Pons (tissue), 1 donor: ENCODE measurements at places on chromosomes 7 and 10.

- DNase-seq = no peak
These were observed 106.0 kb downstream of the ADARB2 start for GRCh38 chr10:1631282-1631681.

DNA sequence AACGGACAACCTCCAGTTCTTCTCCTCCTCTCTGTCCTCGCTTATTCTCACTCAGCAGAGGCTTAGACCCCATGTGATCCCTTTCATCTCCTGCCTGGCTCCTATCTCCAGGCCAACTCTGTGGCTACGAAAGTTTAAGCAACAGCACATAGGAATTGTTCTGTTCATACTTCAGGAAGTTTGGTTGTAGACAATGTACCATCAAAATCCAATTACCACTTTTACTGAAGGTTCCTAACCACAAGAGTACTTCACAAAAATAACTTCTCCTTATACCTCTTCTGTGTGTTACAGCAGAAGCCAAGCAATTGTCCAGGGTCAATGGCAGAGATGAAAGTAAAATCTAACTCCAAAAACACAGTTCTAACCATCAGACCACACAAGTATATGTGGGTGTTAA, 80.0 kb downstream of the SLC25A13 start:
- DNase-seq = peak; percentile 58

DNA sequence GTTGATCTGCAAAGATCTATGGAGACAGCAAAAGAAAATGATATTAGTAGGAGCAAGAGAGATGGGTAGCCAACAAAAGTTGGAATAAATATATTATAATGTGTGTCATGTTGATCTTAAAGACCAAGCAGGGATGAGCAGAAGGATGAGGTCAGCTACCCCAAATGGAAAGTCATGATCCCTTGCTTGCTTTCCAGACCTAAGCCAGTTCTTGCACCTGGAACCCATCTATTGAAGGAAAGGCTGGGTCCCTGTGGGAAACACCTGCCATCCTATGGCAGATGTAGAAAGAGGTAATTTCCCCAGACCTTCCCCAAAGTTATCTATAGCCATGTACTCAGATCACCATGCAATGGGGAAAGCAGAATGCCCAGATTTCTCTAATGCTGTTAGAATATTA, 52.5 kb downstream of the LYZL2 start:
- no peak for DNase-seq

GRCh38 chr7:120273476-120273975, 551 bp downstream of the KCND2 start:
- no peak for DNase-seq

DNA sequence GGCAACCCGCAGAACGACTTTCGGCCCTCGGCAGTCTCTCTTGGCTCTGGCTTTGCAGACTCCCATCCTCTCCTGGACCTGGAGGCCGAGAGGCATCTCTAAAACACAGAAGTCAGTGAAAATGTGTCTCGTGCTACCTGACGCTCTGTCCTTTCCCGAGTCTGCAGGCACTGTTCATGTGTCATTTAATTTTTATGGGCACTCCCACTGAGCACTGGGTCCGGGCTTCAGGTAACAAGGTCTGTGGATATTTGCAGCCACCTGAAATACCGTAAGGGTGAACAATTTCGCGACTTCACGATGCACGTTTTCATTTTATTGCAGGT, 96.8 kb downstream of the GLRX3 start:
- no peak for DNase-seq

- DNase-seq = no peak
These were observed 85.9 kb upstream of the LANCL2 start for GRCh38 chr7:55279080-55279845.

- DNase-seq = no peak
These were observed 136.2 kb upstream of the SHH start for GRCh38 chr7:155948423-155948822.

DNA sequence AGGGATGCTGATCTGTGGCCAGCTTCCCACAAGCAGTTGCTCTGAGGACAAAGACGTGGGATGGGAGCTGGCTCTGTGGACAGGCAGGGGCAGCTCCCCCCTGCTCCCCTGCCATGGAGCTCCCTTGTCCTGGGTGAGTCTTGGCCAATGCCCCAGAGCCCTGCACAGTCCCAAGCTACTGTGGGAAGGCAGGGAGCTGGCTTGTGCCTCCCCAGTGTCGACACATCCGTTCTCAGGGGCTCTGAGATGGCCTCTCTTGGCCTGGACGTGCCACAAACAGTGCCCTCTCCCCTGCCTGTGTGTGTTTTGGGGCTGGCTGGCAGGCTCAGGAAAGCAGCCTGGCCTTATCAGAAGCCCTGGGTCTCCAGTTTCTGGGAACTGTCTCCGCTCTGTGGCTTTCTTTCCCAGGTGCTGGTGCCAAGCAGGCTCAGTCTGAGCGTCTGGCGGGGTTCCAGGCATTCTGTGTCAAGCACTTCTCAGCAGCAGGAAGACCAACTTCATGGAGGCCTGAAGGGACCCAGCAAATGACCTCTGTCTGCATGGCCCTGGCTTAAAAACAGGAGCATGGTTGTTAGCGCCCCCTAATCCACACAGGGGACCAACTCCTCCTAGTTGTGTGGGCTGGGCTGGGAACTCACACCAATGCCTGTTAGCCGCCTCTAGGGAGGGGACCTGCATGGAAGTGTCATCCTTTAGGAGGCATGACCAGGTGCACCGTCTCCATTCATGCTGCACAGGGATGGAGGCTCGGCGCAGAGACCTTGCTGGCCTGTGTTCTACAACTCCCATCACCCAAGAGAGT, 375.2 kb downstream of the RPS24 start:
- DNase-seq = peak; percentile 37

- DNase-seq = no peak
These were observed 56.2 kb upstream of the PDCD4 start for GRCh38 chr10:110815354-110816004.

DNA sequence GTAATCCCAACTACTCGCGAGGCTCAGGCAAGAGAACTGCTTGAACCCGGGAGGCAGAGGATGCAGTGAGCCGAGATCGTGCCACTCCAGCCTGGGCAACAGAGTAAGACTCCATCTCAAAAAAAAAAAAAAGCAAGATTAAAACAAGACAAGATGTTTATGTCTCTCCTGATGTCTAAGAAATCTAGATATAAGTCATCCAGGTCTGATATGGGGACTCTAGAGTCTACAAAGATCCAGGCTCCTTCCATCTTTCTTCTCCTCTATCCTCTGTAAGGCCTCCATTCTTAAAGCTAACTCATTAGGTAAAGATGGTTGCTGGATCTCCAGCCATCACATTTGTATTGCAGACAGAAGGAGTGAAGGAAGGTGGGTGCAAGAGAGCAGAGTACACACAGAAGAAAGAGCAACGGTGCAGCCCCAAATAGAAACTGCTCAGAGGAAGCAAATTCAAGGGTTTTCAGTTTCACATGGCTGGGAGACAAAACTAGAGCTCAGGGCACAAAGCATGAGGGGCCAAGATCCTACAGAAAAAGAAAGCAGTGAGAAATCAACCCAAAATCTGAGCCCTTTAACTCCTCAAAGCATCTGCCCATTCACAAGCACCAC, 57.6 kb downstream of the USP6NL start:
- DNase-seq = no peak

- DNase-seq = no peak
These were observed 14.7 kb upstream of the INA start for GRCh38 chr10:103262229-103262628.

DNA sequence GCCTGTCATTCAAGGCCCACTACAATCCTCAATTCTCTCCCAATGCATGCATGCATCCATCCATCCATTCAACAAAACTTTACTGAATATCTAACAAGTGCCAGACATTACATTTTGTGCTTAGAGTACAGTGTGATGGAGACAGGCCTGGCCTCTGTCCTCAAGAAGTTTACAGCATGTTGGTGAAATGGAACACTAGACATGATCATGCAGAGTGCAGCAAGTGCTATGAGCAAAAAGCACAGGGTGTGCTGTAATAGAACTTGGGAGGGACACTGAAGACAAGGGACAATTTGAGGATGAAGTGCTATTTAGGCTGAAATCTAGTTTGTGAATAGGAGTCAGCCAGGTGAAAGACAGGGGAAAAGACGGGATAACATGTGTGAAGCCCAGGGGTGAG, 347.8 kb downstream of the PTEN start:
- no peak for DNase-seq

GRCh38 chr10:102120991-102121738, 997 bp upstream of the LDB1 start:
- peak; percentile 54 for DNase-seq
